ENCODE measurements at places on chromosomes 6 and 20.
A peak's percentile ranks its signal among the peaks of the same experiment; 100 is the strongest.

- no peak for DNase-seq
These were observed 45.5 kb upstream of the NXT1 start for GRCh38 chr20:23305098-23305497.

DNA sequence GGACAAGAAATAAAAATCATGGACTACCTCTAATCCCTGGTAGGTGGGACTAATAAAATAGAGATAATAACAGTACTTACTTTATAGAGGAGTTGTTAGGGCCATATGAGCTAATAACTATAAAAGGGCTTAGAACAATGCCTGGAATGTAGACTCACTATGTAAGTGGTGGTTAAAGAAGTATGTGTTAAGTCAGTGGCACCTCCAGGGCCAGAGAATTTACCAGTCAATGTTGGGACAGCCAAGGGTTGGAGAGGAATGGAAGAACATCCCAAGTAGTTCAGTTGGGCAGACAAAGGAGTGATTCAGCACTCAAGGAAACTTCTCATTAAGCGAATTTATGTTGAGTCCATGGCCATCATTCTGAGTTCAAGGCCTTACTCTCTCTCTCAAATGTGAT, 116.8 kb downstream of the OTOR start:
- no peak for DNase-seq

- DNase-seq, result no peak
These were observed 45.5 kb upstream of the GLP1R start for GRCh38 chr6:39003072-39003471.

- no peak for DNase-seq
These were observed 13.9 kb upstream of the IPCEF1 start for GRCh38 chr6:154370545-154370944.

GRCh38 chr6:1368940-1369339, 20.4 kb upstream of the FOXF2 start:
- no peak for DNase-seq

DNA sequence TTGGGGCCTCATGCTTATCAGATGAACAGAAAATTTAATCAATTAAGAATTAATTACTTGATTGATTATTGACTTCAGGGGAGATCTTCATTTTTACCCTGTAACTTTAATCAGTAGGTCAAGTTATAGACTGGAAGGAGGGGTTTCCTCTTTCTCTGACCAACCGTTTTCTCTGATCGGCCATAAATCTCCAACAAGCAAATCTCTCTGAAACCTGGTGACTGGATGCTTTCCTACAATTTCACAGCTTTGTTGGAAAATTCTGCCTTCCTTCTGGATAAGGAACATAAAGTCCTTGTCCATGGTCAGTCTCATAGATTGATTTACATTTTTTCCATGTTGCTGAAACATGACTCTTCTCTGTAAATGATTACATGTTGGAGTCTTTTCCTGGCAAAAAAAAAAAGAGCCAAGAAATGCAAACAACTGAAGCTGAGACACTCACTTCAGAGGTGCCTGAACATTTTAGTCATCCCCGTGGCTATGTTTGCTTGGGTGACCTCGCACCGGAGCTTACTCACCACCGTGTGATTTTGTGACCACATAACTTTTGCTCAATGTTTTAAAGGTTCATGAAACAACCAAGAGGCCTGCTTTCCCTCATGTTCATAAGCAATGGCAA, 31.0 kb downstream of the IRF4 start:
- DNase-seq, result no peak

- DNase-seq, result peak; percentile 76
These were observed 669 bp upstream of the TMEM30A start for GRCh38 chr6:75285283-75285639.

GRCh38 chr20:20755674-20756319, 43.4 kb upstream of the RALGAPA2 start:
- DNase-seq, result no peak

- no peak for DNase-seq
These were observed 111.8 kb downstream of the PERP start for GRCh38 chr6:137995371-137995770.

DNA sequence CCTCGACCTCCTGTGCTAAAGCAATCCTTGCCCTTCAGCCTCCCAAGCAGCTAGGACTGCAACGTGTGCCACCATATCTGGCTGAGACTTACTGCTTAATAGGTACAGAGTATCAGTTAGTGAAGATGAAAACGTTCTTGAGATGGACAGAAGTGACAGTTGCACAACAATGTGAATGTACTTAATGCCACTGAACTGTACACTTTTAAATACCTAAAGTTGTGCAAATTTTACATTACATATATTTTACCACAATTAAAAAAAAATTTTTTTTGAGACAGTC, 25.9 kb downstream of the NUDT3 start:
- DNase-seq, result no peak

GRCh38 chr6:47897247-47897646, 115.4 kb downstream of the OPN5 start:
- DNase-seq, result peak; percentile 45

DNA sequence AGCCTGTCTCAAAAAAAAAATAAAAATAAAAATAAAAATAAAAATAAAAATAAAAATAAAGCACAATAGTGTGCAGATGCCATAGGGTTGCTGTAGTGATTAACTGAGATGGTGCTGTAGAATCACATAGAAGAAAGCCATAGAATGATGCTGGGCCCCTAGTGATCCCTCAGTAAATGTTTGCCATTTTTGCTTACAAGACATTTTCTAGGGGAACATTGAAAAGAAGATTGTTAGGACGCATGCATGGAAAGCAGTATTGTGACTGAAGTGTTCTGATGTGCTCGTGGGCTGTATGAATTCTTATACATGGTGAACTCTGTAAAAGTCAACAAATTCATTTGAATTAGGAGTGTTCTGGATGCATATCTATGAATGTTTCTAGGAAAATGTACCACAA, 22.0 kb upstream of the SAMD3 start:
- no peak for DNase-seq

DNA sequence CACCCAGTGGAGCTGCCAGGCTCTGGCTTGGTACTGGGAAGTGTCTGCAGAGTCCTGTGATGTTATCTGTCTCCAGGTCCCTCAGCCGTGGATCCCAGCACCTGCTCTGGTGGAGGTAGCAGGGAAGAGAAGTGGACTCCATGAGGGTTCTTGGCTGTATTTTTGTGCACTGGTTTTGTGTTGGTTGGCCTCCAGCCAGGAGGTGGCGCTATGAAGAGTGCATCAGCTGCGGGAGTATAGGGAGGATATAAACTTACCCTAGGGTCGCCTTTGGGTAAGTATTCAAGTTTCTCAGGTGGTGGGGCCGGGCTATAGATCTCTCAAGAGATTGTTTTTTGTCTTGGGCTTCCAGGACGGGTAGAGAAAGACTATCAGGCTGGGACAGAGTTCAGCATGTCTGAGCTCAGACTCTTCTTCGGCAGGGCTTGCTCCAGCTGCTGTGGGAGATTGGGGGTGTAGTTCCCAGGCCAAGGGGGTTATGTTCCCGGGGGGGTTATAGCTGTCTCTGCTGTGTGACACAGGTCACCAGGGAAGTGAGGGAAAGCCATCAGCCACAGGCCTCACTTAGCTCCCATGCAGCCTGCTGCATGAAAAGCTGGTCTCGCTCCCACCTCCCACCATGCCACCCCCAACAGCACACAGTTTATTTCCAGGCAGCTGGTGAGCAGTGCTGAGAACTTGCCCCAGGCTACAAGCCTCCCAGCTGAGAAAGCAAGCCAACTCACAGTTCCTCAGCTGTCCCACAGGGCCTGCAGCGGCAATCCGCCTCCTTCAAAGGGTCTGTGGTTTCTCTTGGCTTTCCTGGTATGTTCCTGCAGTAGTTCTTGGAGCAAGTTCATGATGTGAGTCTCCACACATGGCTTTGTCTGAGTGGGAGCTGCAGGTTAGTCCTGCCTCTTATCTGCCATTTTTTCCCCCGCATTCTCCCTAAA, 115.7 kb downstream of the AIG1 start:
- no peak for DNase-seq

DNA sequence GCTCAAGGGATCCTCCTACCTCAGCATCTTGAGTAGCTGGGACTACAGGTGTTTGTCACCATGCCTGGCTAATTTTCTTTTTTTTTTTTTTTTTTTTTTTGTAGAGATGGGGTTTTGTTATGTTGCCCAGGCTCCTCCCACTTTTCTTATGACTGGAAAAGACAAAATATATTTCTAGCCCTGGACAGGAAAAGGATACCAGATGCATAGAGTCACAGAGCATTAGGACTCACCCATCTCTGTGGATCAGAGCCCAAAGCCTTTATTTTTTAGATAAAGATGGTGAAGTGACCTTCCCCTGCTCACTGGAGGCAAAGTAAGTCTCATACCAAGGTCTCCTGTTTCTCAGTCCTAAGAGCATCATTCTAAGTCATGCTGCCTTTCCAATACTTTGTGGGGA, 3.4 kb downstream of the TRIM10 start:
- DNase-seq, result no peak

GRCh38 chr6:6723921-6724538, 135.5 kb downstream of the LY86 start:
- DNase-seq, result no peak

GRCh38 chr6:25787428-25787827, 32.9 kb downstream of the SLC17A4 start:
- DNase-seq, result no peak

GRCh38 chr6:35724059-35724458, 12.8 kb upstream of the ARMC12 start:
- DNase-seq, result no peak

GRCh38 chr6:143949962-143950361, 58.1 kb downstream of the PLAGL1 start:
- DNase-seq, result no peak

DNA sequence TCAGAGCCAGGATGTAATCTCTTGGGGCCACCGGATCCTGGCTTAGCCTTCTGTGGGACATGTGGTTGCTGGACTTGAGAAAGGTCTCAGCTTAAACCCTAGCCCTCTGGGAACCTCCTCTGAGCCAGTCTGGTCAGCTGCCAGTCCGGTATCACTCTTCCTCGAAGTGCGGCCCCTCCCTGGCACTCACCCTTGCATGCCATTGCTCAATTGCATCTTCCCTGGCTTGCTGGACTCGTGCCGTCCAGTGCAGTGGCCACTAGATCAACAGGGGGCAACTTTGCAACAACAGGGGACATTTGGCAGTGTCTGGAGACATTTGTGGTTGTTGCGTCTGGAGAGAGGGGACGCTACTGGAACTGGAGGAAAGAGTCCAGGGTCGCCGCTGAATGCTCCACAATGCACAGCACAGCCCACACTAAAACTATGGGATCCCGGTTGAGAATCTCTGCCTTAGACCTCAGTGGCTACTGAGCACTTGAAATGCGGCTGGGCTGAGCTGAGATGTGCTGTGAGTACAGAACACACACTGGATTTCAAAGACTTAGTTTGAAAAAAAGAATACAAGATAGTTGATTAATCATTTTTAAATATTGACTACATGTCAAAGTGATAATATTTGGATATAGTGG, 152.1 kb downstream of the TFAP2C start:
- DNase-seq, result no peak

DNA sequence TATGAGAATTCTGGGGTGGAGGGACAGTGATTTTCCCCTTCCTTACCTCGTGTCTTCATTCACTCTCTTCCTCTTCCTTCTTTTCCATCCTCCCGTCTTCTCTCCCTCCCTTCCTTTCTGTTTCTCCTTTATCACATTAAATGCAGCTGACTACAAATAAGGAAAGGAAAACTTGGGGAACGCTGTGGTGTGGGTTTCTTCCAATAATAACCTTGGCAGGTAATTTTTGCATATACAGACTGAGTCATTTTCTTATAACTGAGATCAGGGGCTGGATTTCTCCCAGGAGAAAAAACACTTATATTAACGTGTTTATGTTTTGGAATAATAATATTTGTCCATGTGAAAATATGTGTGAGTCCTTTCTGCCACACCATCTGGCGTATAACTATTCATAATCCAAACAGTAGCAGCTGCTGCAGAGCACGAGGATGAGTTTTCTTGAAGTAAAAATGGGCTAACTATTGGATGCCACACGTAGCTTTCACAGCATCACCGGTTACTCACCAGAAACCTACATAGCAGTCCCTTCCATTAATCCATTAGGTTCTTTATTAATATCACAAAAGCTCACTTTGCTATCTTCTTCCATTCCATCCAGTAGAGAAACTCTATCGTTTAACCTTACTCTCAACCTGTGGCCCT, 139.2 kb upstream of the SASH1 start:
- DNase-seq, result peak; percentile 19

GRCh38 chr6:47147175-47147727, 105.1 kb upstream of the ADGRF1 start:
- no peak for DNase-seq

GRCh38 chr20:44159125-44159524, 27.9 kb downstream of the JPH2 start:
- no peak for DNase-seq

DNA sequence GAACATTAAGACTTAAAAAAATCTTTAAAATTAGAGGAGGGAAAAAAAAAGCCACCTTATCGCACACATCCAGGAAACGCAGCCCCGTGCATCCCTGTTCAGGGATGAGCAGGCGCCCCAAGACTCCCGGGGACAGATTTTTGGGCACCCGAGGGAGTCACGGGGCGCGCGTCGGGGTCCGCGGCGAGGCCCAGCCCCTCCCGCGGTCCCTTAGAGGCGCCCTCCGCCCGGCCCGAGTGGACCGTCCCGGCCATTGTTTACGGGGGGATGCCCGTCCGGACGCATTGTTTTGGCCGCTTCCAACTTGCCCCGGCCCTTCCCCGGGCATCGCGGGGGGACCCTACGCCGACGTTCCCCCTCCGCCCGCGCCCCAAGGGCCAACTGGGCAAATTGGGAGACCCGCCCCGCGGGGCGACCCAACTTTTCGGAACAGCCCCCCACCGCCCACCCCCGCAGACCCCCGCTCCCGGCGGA, 610 bp downstream of the ZNF217 start:
- DNase-seq, result no peak

DNA sequence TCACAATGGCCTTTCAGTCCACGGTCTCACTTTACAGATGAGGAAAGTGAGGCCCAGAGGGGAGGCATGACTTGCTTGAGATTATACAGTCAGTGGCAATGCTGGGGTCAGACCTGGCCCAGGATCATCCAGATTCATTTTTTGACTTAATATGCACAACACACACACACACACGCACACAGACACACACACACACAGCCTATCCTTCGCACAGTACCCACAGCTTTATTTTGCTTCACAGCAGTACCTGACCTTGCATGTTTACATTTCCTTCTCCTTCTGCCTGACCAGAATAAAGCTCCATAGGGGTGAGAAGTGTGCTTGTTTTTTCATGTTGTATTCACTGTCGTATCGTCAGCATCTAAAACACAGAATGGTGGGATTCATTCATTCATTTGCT, 79.8 kb downstream of the VEGFA start:
- DNase-seq, result no peak

- no peak for DNase-seq
These were observed 425.3 kb upstream of the NOX3 start for GRCh38 chr6:155880900-155881299.

DNA sequence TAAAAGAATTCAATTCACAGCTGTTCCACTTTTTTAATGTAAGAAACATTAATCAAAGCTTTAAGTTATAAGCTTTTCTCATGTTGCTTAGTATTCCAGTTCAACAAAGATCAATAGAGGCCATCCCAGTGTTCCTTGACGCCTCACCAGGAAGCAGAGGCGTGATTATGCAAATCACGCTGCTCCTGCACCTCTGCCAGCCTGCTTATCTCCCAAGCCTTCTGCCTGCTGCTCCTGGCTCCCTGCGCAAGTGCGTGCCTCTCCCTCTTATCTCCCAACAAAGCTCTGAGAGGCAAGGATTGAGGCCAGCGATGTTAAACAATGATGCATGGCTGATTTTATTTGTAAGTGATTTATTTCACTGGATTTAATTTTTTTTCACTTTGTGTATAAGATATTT, 42.8 kb downstream of the INSM1 start:
- DNase-seq, result peak; percentile 84
